Left cardiac atrium (tissue), 4 donors: ENCODE measurements at places on chromosomes 3 and 15.

DNA sequence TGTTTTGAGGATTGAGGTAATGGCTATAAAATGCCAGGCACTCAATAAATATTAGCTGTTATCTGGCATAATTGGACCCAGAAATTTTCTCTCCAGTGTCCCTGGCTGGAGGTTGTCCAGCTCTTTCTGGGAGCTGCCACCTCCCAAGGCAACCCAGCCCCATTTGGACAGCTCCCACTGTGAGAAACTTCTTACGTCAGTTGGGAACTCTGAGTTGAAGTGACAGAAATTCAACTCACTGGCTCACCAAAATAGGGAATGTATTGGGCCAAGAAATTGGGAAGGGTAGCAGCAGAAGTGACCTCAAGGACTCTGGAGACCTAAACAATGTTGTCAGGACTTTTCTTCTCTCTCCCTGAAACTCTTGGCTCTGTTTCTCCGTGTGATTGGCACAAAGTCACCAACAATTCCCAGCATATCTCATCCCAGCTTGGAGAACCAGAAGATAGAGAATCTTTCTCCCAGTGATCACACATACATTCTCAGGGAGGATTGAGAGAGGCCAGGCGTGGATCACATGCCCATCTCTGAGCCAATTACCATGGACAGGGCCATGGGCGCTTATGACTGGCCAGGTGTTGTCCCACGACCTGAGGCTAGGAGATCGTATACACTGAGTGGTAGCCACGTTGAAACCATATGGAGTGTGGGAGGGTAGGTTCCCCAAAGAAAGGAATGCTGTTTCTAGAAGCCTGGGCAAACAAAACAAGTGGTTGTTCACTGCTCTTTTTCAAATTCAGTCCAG is 22.5 kb upstream of the HCN4 start:
- DNase-seq, result no peak

- DNase-seq, result peak; percentile 43
These were observed 6.1 kb downstream of the GATA2 start for GRCh38 chr3:128486681-128487537.

- DNase-seq, result no peak
These were observed 21.8 kb upstream of the KLF13 start for GRCh38 chr15:31304751-31305365.

- DNase-seq, result no peak
These were observed 53.4 kb downstream of the OXSM start for GRCh38 chr3:25843332-25843731.

DNA sequence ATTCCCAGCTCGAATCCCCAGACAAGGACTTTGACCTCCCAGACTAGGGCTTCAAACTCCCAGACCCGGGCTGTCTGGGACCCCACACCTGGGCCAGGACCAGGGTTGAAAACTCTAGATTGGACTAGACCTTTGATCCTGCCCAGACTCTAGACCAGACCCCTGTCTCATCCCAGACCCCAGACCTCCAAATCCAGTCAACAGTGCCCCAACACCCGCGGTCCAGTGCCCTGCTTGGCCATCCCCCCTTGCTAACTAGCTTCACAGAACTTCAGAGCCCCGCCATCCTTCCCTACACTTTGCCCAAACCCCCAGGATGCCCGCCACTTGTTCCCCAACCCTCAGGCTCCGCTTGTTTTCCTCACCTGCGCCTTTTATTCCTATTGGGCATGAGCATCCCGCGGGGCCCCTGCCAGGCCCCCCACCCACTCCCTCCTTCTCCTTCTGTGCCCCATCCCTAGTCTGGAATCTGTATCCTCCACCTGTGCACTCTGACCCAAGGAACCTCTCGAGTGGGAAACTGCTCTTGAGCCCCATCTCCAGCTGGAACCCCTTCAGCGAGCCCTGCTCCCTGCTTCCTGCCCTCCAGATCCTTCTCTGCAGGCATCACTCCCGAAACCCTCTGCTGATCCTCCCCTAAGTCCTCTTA is 604 bp downstream of the GNAI2 start:
- no peak for DNase-seq
